ENCODE measurements at places on chromosomes 5 and 9. TPM values are rescaled to one million over a fixed set of nuclear protein-coding genes. Genes with fewer than 3 reads are reported as not detected.
A peak's percentile ranks its signal among the peaks of the same experiment; 100 is the strongest.

The MRPL50 gene
- 10.9 TPM for total RNA-seq

The IFNB1 gene
- total RNA-seq, result not detected

DNA sequence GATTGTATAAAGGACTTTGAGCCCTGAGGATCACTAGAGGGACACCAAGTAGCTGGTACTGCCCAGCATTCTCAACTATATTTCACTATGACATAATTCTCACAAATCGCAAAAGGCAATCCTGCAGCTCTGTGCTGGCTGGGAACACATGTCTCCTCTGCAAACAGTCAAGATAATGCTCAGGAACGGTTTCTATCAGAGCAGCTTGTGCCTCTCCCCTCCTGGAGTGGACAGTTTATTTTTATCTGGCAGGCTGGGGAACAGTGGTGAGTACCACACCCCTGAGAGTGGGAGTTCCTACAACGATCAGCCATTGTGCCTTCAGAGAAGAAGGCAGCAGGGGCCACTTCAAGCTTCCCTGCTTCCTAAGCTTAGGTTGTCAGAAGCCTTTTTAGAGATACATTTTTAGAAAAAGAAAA is 65.8 kb downstream of the ERAP1 start:
- DNase-seq, result no peak

DNA sequence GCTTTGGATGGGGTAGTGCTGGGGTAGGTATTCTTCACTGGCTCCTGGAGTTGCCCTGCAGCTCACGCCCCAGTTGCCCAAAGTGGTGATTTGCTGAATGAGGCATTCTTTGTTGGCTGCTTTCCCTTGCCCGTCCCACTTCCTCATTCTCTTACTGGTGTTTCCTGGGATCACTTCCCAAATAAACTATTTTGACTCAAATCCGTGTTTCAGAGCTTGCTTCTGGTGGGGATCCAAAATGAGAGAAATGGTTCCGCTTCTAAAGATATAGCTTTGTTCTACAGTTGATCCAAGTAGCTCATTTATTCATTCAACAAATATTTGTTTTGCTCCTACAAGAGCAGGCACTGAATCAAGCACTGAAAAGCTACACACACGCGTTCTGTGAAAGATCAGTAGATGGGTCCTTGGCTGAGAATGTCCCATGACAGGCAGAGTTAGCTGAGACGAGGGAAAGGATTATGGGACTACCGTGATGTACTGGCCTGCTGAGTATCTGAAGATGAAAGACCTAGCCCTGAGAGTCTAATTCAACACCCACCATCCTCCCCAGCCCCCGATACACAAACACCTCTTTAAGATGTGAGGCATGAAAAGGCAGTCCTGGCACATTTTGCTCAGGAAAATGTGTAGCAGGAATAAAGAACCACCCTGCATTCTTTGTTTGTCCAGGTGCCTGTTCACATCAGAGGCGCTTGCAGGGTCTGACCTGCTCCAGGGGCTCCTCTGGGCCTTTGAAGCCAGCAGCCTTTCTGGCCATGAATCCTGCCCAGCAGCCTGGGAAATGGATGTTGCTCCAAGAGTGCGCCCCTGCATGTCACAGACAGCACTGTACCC is 143.1 kb upstream of the RANBP3L start:
- no peak for DNase-seq

DNA sequence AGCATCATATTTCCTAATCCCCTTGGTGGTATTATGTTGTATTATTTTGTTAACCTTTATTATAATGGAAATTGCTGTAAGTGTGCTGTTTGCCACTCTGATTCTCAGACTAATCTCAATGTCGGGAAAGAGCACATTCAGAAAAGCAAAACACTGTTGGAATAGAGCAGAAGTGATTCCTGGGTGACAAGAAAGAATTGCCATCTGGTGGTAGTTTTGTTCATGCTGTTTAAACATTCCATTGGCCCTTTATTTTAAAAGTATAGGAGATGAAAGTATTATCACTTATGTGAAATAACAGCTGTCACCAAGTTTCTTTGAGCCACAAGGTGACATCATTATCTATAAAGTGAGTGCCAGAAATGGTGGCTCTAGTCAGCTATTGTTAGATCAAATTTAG is 301.3 kb upstream of the SGCD start:
- no peak for DNase-seq

- no peak for DNase-seq
Observed at GRCh38 chr5:129406440-129406839, 53.7 kb upstream of the ADAMTS19 start.

- peak; percentile 57 for DNase-seq
Observed at GRCh38 chr9:113484258-113484730, 20.8 kb downstream of the RGS3 start.

Data from lower lobe of right lung (tissue), 2 donors.